ENCODE measurements at places on chromosomes 5 and 9. TPM values are rescaled to one million over a fixed set of nuclear protein-coding genes. Genes with fewer than 3 reads are reported as not detected.

DNA sequence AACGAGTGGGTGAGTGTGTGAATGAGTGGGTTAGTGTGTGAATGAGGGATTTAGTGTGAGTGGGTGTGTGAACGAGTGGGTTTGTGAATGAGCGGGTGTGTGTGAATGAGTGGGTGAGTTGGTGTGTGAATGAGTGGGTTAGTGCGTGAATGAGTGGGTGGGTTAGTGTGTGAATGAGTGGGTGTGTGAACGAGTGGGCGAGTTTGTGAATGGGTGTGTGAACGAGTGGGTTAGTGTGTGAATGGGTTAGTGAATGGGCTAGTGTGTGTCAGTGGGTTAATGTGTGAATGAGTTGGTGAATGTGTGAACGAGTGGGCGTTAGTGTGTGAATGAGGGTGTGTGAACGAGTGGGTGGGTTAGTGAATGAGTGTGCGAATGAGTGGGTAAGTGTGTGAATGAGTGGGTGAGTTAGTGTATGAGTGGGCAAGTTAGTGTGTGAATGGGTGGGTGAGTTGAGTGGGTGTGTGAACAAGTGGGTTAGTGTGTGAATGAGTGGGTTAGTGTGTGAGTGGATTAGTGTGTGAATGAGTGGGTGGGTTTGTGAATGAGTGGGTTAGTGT lies 39.6 kb downstream of the NKD2 start:
- DNase-seq = no peak

- DNase-seq = no peak
Observed at GRCh38 chr9:18208166-18209059, 265.5 kb upstream of the ADAMTSL1 start.

GRCh38 chr5:32767948-32768467 lies 56.9 kb downstream of the NPR3 start:
- DNase-seq = no peak

GRCh38 chr5:132180134-132180745 lies 47.4 kb downstream of the P4HA2 start:
- DNase-seq = no peak

- DNase-seq = no peak
Observed at GRCh38 chr5:113434889-113435288, at the start of gene TSSK1B. Gene TSSK1B, minus strand, starts transcription at chr5:113434989. Its CDS starts 150 bp downstream, at chr5:113434839.

- no peak for DNase-seq
Observed at GRCh38 chr5:38463634-38464521, 92.6 kb downstream of the LIFR start.

DNA sequence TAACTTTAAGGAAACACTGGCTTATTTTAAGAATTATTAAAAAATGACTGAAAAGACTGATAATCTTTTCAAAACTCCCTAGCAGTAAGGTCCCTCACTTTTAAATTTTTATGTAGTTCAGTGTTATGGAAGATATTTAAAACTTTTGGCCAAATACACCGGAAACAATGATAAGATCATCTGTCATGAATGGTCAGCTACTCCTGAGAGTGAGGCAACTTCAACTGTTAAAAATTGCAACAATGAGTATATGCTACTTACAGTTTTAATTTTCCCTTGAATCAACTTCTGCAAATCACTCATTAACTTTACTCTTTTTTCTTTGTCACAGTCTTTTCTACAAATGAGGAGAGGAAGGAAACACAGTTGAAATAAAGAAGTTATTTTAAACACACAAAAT lies 10.8 kb downstream of the PUM3 start:
- no peak for DNase-seq

DNA sequence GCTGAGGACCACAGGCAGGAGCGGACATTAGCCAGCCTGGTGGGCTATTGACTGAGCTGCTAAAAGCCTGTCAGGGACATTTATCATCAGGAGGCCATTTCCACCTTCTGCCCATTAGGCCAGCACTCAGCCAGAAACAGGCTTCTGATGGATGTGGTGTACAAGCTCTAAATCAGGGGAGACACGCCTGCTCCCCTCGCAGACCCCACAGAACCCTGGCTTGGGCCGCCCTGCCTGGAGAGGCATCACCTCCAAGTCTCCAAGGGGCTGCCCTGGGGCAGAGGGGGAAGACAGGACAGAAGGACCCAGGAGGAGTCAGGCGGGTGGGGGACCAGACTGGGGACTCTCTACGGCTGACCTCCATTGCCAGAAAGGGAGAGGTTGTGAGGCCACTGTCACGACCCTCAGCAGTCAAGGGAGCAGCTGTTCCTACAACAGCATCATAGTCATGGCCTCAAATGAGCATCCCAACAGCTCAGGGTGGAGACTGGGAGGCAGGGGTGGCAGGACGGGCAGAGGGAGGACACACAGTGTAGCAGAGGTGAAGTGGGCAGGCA lies 24.0 kb upstream of the TRIM14 start:
- no peak for DNase-seq

DNA sequence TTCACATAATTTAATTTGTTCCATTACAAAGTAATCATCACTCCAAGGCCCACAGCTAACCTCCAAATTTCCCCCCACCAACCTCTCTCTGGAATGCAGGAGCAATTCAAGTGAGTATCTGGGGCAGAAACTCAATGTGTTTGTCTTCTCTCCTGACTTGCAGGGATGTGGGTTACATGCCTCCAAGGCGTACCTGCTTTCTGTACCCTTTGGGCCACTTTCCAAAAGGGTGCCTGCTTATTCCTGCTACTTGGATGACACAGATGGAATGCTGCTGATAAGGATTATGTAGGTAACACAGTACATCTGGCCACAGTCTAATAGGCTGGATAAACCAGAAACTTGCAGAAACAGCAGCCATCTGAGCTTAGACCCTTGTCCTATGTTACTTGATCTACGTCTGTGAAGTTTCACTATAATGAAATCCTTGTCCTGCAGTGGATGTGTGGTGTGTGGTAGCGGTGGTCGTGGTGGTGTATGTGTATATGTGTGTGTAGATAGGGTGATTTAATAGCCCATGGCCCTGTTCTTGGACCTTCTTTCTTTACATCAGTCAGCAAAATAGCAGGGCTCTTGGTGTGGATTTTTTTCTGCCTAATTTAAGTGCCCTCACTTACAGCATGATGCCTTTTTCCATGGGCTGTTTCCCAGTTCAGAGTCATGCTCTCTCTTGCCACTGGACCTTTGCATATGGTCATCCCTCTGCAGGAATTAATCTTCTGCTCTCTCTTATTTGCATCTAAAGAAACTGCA lies 175.9 kb downstream of the ZDHHC21 start:
- no peak for DNase-seq

- no peak for DNase-seq
Observed at GRCh38 chr9:104871961-104872527, 55.9 kb downstream of the ABCA1 start.

DNA sequence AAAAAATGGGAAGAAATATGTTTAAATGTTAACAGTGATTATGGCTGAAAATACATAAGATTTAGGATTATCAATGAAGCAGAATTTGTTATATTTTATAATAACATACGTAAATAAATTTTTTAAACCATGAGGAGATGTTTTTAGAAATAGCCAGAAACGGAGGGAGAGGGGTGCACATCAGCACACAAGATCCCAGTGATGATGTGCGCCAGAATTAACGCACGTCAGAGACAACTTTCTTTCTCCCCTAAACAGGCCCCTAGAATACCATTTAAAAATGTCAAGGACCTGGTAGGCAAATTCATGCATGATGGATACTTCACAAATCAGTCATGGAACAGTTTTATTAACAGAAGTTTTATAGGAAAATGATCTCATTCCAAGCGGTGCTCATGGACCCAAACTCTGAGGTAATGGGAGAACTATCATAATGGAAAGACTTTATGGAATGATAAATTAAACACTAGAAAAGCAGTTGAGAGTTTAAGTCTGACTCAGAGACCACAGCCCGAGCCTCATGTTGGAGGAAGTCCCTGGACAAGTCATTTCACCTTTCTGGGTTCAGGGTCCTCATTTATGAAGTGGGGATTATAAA lies 258.9 kb upstream of the GAS1 start:
- DNase-seq = no peak

DNA sequence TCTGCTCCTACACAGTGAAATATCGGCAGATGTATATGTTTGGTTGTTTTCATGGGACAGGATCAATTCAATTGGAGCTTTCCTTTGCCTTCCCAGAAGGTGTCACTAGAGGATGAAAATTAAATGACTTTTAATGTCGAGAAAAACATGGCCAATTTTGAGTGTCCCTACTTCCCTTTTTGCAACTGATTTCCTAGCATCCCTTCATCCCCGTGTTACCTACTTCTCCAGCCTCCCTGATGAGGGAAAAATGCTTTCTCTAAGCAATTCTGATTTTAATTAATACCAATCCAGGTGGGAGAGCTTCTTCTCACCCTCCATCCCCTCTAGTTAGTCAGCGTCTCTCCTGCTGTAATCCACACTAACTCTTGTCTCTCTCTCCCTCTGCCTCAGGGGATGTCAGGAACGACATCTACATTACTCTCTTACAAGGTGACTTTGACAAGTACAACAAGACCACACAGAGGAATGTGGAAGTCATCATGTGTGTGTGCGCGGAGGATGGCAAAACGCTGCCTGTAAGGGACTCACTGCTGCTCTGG lies 64.9 kb downstream of the DOCK2 start:
- no peak for DNase-seq

- DNase-seq = no peak
Observed at GRCh38 chr5:14671414-14671813, 6.9 kb downstream of the OTULIN start.

GRCh38 chr9:96758845-96759673 lies 18.8 kb downstream of the ZNF510 start:
- no peak for DNase-seq

GRCh38 chr5:20601678-20602100 lies 613.7 kb upstream of the CDH18 start:
- DNase-seq = no peak

DNA sequence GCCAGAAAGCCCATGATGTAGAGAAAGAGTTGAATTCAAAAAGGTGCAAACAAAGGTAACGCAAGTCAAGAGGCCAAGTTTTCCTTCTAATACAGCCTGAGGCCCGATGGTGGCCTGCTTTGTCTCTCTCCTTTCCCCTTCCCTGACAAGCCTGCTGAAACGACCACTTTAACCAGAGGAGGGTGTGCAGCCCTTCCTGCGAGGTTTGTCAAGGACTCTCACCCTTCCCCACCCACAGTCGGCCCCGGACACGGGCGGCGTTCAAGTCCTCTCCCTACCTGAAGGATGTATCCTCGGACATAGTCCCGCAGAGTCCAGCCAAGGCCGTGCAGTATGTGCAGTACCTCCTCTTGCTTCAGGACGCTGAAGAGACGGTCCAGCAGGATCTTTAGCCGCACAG lies 318.2 kb downstream of the BNC2 start:
- no peak for DNase-seq

GRCh38 chr5:24642022-24642421 lies 2.8 kb downstream of the CDH10 start:
- no peak for DNase-seq

- no peak for DNase-seq
Observed at GRCh38 chr5:6496636-6497035, 48.0 kb downstream of the UBE2QL1 start.

GRCh38 chr5:5419291-5420210 lies 2.9 kb upstream of the ICE1 start:
- DNase-seq = no peak

DNA sequence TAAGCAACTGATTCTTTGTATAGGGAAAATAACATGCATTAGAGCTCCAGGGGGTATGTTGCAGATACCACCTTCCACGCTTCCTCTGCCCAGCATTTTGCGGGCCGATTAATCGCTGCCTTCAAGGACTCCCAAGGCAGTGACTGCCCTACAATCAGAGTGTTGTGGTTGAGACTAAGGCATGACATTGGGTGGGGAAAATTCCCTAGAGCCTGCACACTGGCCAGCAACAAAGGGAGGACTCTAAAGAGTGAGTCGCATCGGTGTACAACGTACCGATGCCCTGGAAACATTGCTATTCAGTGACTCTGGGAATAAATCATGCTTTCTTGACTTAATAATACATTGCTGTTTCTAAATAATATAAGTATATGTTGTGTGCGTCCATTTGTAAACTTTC lies 119.7 kb downstream of the ZNF462 start:
- no peak for DNase-seq

- DNase-seq = no peak
Observed at GRCh38 chr9:13505797-13506196, 226.3 kb upstream of the MPDZ start.

GRCh38 chr5:95846554-95847260 lies 24.2 kb upstream of the GLRX start:
- peak; percentile 84 for DNase-seq

GRCh38 chr5:90707698-90708097 lies 149.1 kb downstream of the ADGRV1 start:
- no peak for DNase-seq

DNA sequence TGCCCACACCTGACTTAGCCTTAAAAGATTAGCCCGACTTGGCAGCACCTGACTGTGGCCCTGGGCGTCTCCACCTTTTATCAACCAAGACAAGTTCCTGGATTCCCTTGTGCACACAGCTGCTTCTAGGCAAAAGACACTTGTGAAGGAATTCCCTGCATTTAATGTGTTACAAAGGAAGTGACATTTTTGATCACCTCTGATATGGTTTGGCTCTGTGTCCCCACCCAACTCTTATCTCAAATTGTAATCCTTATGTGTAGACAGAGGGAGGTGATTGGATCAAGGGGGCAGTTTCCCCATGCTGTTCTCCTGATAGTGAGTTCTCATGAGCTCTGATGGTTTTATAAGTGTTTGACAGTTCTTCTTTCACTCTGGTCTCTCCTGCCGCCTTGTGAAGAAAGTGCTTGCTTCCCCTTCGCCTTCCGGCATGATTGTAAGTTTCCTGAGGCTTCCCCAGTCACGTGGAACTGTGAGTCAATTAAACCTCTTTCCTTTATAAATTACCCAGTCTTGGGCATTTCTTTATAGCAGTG lies 2.6 kb upstream of the CPEB4 start:
- no peak for DNase-seq

- DNase-seq = no peak
Observed at GRCh38 chr5:144121577-144121976, 48.9 kb downstream of the YIPF5 start.

- no peak for DNase-seq
Observed at GRCh38 chr5:61465066-61465465, 133.0 kb downstream of the ZSWIM6 start.

GRCh38 chr5:67375606-67376005 lies 179.0 kb upstream of the CD180 start:
- no peak for DNase-seq

- no peak for DNase-seq
Observed at GRCh38 chr5:67176936-67177335, 19.7 kb downstream of the CD180 start.

GRCh38 chr5:41815261-41815660 lies 55.0 kb downstream of the OXCT1 start:
- no peak for DNase-seq

SCGB3A2 gene
- total RNA-seq = not detected

PCDHA7 gene
- 0.07 TPM for total RNA-seq

SEMA4D gene
- total RNA-seq = 14.6 TPM

STC2 gene
- 16.1 TPM for total RNA-seq

IFNK gene
- not detected for total RNA-seq

PCDH1 gene
- 22.1 TPM for total RNA-seq

PAEP gene
- not detected for total RNA-seq

CDH9 gene
- total RNA-seq = not detected

LCN10 gene
- total RNA-seq = 8.8 TPM

BNIP1 gene
- 7.2 TPM for total RNA-seq

RBM18 gene
- total RNA-seq = 23.2 TPM

RPL12 gene
- 623 TPM for total RNA-seq

NR4A3 gene
- total RNA-seq = 15.8 TPM

PALM2AKAP2 gene
- 61.1 TPM for total RNA-seq
